Myometrial cell (primary cell): ENCODE measurements at places on chromosomes 6 and 20. TPM values are rescaled to one million over a fixed set of nuclear protein-coding genes. Genes with fewer than 3 reads are reported as not detected.

Gene SRMS
- not detected in 2 replicates for total RNA-seq

Gene AIF1
- not detected in 2 replicates for total RNA-seq

Gene SEC63
- total RNA-seq: 7.5 and 12.9 TPM in 2 replicates

Gene POLR1C
- total RNA-seq: 27.4 and 29.2 TPM in 2 replicates

Gene DEFB132
- total RNA-seq: not detected in 2 replicates

Gene TNXB
- total RNA-seq: 0.29 and 1.4 TPM in 2 replicates

Gene KCNG1
- total RNA-seq: 50.0 and 58.2 TPM in 2 replicates

Gene SIRPD
- total RNA-seq: not detected in 2 replicates

Gene MEI4
- not detected in 2 replicates for total RNA-seq

Gene TBX18
- total RNA-seq: 6.3 and 18.4 TPM in 2 replicates

Gene C6orf15
- total RNA-seq: not detected in 2 replicates

Gene BTBD3
- total RNA-seq: 21.9 and 28.4 TPM in 2 replicates

Gene RAD21L1
- 0.18 and 0.29 TPM in 2 replicates for total RNA-seq

Gene SLC13A3
- 3.0 and 4.6 TPM in 2 replicates for total RNA-seq

Gene PAK5
- not detected in 2 replicates for total RNA-seq

Gene TMEM217
- total RNA-seq: 1.4 and 2.0 TPM in 2 replicates

Gene FRK
- total RNA-seq: 0.18 and 0.29 TPM in 2 replicates

Gene EEF1E1
- 35.2 and 58.8 TPM in 2 replicates for total RNA-seq

Gene AVP
- total RNA-seq: not detected in 2 replicates

Gene GNMT
- total RNA-seq: not detected in 2 replicates

Gene RFX6
- not detected in 2 replicates for total RNA-seq

Gene SLC17A2
- not detected in 2 replicates for total RNA-seq

Gene LPA
- not detected in 2 replicates for total RNA-seq

Gene PIGU
- total RNA-seq: 14.0 and 21.0 TPM in 2 replicates

Gene E2F1
- 7.4 and 7.5 TPM in 2 replicates for total RNA-seq

Gene C6orf52
- 0.71 TPM in 1 of 2 replicates, not detected in the other for total RNA-seq

Gene LY6G6D
- total RNA-seq: not detected in 2 replicates

Gene EYA2
- 1.4 TPM in 2 replicates for total RNA-seq

Gene IMPG1
- not detected in 2 replicates for total RNA-seq

Gene ALDH8A1
- 1.6 TPM in 1 of 2 replicates, not detected in the other for total RNA-seq

Gene PRICKLE4
- not detected in 2 replicates for total RNA-seq

Gene HDAC2
- total RNA-seq: 42.9 and 57.9 TPM in 2 replicates

Gene OVOL2
- not detected in 2 replicates for total RNA-seq

Gene PPIL6
- total RNA-seq: 0.29 and 1.1 TPM in 2 replicates
